Smooth muscle cell of the brain vasculature (primary cell): ENCODE measurements at places on chromosomes 7 and 10.

DNA sequence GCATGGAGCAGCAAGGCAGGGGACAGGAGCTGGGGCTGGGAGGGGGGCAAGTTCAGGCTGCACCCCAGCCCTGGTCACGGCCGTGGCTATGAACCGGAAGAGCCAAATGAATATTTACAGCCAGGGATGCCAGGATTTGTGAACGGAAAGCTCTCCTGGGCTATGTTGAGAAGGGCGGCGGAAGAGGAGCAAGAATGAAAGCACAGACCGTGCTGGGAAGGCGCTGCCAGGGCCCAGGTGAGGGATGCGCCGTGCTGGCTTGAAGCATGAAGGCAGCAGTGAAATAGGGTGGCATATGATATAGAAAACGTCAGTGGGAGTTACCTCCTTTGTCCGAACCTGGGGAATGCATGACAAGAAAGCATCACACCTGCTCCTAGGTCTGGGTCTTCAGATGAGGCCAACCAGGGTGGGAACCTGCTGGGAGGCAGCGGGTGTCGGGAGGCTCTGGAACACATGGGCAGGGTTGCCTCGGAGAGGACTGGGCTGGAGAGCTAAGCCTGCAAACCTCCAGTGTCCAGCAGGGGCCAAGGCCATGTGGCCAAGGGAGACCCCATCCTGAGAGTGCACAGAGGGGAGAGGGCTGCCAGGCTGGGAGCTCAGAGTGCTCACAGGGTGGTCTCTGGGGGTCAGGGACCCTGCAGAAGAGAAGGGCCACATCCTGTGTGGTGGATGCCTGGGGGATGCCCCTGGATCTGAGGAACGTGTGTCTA is 120.6 kb upstream of the TCERG1L start:
- no peak for DNase-seq

DNA sequence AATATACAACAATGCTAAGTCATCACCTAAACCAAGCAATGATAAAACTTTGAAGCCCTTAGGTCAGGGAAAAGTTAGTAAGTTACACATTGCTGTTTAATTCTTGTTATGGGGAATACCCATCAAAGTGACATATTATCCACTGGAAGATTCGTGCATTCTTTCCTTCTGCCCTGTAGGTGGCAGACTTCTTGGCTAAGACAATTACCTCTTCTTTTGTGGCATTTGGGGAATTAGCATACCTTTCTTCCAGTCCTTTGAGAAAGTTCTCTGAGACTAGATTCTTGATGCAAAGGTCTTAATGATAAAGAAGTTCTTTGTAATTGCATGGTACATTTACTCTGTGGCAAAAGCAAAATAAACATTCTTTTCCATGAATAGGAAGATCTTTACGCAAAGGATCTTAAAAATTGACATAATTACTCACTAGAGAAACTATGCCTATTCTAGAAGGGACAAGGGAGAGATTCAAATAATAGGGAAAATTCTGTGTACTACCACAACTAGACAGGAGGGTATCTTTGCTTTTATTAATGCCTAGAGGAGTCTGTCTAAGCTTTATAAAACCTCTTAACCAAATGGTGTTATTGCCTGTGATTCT is 395.9 kb downstream of the GRM8 start:
- DNase-seq = no peak

GRCh38 chr7:131400681-131401176 is 73.1 kb downstream of the MKLN1 start:
- DNase-seq = no peak

- DNase-seq = no peak
These were observed 792 bp downstream of the ZNF746 start for GRCh38 chr7:149496642-149497391.

GRCh38 chr10:131954356-131954965 is 27.3 kb downstream of the BNIP3 start:
- no peak for DNase-seq

DNA sequence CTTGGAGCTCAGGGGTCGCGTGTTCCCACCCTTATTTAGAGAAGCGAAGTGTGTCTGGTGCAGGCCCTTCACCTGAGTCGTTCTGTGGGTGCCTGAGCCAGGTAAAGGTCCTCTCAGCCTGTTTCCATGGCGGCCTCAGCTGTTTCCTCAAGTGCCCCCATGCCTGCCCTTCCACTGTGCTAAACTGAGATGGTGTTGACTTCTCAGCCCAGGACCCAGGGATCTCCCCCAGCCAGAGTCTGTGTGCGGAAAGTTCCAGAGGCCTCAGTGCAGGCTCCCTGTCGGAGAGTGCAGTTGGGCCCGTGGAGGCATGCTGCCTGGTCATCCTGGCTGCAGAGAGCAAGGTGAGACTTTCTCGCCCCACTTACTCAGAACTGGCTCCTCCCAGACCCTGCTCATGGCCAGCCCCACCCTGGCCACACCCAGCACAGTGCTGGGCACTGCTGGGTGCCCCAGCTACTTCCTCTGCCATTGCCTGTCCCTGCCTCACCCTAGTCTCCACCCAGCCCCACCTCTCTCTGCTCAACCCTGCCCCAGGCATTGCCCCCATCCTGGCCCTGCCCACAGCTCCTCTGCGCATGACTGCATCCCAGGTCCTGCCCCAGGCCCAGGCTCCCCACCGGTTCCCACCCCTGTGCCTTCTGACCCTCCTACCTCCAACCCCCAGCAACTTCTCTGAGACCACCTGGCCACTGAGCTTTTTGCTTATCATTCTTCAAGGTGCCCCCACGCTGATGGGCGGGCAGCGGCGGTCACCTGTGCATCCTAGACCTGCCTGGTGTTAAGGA is 20.3 kb downstream of the NACAD start:
- DNase-seq = no peak

DNA sequence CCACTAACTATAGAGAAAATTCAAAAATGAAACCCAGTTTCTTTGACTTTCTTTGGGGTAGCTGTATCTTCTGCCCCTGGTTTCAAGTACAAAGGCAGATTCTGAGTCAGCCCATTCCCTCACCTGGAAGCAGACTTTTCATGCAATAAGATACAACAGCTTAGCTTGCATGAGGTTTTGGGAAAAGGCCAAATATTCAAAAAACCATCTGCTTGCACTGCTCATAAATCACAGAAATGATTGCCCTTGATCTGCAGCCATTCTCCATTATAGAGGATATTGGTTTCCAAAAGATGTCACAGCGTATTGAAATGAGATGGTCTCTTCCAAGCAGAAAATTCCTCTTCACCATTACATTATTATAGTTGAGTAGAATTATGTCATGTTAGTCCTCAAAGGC is 354.0 kb downstream of the PHF14 start:
- no peak for DNase-seq

DNA sequence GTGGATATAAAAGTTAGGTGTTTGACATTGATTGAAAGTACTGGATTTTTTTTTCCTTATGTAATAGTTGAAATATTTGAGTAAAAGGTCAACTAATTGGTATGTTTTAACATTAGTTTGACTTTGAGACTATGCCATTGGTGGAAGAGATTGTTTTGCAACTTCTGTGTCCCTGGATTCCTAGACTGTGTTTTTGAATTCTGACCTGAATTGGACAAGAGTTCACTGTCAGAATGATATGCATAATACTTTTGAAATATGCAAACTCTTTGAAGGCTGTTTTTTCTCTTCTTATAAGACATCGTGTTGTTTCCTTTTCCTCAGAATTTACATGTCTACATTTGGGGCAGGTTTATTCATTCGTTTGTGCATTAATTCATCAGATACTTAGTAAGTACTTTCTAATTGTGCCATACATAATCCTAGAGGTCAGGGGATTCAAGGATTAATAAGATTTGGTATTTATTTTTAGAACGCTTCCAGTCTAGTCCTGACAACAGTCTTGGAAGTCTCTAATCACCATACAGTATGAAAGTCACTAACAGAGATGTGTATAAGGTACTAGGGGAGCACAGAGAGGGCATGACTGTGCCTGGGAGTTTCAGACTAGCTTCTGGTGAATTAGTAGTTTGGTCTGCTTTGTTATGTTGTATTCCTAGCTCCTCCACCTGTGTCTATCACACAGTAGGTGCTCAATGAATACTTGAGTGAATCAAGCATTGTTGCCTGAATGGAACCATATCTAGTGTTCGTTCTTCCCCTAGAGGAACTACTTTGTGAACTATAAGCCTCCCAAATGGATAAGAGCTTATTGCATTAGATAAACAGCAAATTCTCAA is 49.2 kb downstream of the AGK start:
- DNase-seq = no peak

DNA sequence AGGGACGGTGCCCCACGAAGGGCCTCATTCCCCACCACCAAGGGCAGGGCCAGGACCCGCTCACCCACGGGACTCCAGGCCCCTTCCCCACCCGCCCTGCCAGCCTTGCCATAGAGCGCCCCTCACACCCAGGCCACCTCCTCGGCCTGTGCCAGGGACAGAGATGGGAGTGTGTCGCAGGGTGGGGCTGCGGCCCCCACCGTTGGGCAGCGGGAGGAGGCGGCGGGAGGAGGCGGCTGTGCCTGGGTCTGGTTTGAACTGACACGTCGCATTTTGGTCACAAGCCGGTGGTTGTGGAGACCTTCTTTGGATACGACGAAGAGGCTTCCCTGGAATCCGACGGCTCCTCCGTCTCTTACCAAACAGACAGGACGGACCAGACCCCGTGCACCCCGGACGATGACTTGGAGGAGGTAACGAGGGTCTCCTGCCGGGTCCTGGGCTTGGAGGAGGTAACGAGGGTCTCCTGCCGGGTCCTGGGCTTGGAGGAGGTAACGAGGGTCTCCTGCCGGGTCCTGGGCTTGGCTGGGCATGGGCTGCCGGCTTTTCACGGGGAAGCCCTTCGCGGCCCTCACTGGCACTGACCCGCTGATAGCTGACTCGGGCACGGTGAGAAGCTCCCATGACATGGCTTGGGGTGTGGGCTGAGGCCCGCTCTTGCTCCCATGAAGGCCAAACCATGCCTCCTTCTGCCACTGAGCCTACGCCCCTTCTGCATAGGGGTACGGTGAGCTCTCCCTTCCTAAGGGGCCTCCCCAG is 46.4 kb upstream of the DPYSL4 start:
- DNase-seq = no peak

DNA sequence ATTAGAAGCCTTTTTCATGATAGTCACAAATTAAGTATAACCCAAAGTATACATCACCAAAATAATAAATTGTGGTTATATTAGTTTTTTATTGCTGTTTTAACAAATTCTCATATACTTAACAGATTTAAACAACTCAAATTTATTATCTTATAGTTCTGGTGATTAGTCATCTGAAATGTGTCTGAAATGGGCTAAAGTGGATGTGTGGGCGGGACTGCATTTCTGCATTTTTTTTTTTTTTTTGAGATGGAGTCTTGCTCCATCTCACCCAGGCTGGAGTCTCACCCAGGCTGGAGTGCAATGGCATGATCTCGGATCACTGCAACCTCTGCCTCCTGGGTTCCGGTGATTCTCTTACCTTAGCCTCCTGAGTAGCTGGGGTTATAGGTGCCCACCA is 891.5 kb upstream of the CELF2 start:
- no peak for DNase-seq

DNA sequence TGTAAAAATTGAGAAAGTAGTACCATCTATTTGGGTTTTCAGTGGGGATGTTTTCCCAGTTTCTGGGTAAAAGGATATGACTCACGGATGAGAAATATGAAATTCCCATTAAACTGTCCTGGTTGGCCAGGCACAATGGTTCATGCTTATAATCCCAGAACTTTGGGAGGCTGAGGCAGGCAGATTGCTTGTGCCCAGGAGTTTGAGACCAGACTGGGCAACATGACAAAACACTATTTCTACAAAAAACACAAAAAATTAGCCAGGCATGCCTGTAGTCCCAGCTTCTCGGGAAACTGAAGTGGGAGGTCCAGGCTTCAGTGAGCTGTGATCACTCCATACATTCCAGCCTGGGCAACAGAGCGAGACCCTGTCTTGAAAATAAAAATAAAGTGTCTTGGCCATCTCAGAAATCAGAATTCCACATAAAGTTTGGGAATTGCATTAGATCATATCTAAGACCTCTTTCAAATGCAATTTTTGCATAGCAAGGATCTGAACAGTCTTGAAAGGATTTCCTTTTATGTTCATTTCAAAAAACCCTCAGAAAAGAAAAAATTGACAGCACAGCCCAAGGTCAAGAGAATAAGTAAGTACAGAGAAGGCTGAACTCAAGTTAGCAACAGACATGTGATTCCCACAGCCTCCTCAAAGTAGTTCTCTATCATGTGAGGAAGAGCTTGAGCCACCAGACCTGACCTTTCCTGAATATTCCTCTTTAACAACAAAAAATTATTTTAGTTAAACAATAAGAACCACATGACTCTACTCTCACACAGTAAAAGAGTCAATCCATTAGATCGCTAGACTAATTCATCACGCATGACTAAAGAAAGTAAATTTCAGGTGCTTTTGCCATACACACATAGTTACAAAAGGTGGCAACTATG is 141.5 kb upstream of the CAV2 start:
- DNase-seq = no peak

- DNase-seq = no peak
These were observed 3.1 kb upstream of the EVX1 start for GRCh38 chr7:27239387-27240014.

GRCh38 chr7:124840435-124840834 is 74.8 kb upstream of the GPR37 start:
- DNase-seq = no peak

GRCh38 chr7:136228171-136228570 is 251.0 kb upstream of the MTPN start:
- DNase-seq = no peak

GRCh38 chr7:99606531-99606930 is 8.5 kb downstream of the TMEM225B start:
- DNase-seq = no peak

DNA sequence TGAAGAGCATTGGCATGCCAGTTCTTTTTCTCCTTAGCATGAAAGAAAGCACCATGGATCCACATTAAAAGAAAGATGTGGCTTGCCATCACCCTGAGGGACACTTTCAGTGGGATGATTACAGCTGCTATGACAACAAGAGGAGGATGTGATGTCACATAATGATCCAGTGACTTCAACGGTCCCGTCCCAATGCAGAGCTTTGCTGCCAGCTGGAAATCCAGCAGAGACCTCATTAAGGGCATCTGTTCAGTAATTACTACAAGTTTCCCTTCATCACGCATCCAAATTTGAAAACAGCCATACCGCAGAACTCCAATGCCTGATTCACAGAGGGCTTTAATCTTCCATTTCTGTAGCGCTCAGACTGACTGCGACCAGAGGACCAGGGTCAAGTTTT is 206.6 kb downstream of the LSM5 start:
- no peak for DNase-seq

GRCh38 chr10:35356725-35357092 is 20.4 kb downstream of the CCNY start:
- no peak for DNase-seq

- no peak for DNase-seq
These were observed 36.0 kb downstream of the BCAP29 start for GRCh38 chr7:107615910-107616680.
